ENCODE measurements at places on chromosomes 16 and 17. TPM values are rescaled to one million over a fixed set of nuclear protein-coding genes. Genes with fewer than 3 reads are reported as not detected.

DNA sequence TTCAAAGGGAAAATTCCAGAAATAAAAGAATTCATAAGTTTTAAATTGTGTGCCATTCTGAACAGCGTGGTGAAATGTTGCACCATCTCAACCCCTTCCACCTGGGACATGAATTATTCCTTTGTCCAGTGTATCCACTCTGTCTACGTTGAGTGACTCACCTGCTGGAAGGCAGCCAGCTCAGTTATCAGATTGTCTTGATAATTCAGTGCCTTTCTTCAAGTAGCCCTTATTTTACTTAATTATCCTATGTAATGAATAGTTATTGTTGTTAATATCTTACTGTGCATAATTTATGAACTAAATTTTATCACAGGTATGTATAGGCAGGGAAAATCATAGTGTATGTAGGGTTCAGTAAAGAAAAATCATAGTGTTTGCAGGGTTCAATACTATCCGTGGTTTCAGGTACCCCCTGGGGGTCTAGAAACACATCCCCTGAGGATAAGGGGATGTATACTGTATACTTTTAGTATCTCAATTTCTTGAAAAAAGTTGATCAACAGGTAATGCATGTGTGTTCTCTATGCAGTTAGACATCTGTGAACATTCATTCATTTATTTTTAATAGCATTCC lies 7.7 kb upstream of the PCTP start:
- DNase-seq, result no peak

The ERN2 gene
- polyA plus RNA-seq, result 0.43 TPM

The PRR15L gene
- not detected for polyA plus RNA-seq

DNA sequence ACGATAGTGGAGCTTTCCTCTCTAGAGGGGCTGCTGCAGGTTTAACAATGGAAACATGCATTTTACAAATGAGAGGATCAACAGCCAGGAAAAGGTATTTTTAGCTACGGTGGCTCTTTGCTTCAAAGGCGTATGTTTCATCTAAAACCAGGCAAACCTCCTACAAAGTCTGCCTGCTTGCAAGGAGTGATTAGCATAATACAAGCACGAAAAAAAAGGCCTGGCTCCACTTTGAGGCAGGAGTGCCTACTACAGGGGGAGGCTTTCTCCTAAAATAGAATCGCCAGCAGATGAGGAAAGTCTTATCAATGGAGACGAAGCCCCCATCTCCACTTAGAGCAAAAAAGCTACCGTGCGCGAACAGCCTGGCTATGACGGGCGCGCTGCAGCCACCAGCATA lies 27.1 kb upstream of the MTSS2 start:
- DNase-seq, result no peak

The SLFN14 gene
- polyA plus RNA-seq, result 0.09 TPM

DNA sequence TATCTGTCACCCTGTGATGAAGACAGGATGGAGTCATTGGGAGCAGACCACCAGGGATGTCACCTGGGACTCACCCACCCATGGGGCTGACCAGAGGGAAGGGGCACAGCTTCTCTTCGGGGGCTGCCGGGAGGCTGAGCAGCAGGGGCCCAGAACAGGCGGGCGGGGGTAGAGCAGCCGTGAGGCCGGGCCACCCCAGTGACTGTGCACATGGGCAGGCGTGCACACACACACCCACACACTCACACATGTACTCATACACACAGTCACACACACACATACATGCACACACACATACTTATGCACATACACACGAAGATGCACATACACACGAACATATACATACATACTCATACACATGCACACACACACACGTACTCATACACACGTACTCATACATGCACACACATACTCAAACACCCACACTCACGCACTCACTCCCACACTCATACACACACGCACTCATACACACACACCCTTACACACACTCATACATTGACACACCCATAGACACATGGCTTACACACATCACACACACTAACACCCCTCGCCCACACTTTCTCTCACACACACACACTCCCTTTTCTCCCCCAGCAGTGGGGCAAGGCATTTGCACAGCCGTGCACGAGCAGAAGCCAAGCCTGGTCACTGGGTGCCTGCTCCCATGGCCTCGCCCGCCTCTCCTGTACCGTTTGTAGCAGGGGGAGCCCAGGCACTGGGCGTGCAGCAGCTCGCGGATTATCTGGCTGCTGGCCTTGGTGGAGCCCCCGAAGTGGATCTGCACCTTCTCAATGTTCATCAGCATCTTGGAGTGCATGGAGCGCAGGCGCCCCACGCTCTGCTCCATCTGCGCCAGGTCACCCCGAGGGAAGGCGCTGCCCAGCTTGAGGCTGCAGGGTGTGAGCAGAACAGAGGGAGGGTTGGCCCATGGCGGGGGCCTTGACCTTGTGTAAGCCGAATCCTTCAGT lies 12.4 kb downstream of the UBALD2 start:
- no peak for DNase-seq

- DNase-seq, result no peak
These were observed 87.8 kb downstream of the CYB561 start for GRCh38 chr17:63358111-63358839.

GRCh38 chr17:17400070-17400469 lies 76.7 kb upstream of the MED9 start:
- no peak for DNase-seq

GRCh38 chr16:61891460-61891859 lies 144.8 kb downstream of the CDH8 start:
- DNase-seq, result no peak

GRCh38 chr17:58121925-58122324 lies 26.3 kb upstream of the OR4D1 start:
- no peak for DNase-seq

All from muscle of arm (tissue), 14 donors.